NCI-H774 (cell line): ENCODE measurements at places on chromosomes 2 and 18.

DNA sequence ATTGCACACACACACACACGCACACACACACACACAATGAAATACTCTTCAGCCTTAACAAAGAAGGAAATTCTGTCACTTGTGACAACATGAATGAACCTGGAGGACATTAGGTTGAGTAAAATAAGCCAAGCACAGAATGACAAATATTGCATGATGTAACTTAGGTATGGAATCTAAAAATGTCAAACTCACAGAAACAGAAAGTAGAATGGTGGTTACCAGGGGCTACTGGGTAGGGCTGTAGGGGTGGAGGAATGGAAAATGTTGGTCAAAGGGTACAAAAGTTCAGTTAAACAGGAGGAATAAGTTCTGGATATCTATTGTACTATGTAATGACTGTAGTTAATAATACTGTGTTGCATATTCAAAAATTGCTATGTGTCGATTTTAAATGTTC is 29.5 kb downstream of the SCN2A start:
- DNase-seq, result no peak

GRCh38 chr18:5582076-5582475 is 38.3 kb upstream of the EPB41L3 start:
- no peak for DNase-seq

DNA sequence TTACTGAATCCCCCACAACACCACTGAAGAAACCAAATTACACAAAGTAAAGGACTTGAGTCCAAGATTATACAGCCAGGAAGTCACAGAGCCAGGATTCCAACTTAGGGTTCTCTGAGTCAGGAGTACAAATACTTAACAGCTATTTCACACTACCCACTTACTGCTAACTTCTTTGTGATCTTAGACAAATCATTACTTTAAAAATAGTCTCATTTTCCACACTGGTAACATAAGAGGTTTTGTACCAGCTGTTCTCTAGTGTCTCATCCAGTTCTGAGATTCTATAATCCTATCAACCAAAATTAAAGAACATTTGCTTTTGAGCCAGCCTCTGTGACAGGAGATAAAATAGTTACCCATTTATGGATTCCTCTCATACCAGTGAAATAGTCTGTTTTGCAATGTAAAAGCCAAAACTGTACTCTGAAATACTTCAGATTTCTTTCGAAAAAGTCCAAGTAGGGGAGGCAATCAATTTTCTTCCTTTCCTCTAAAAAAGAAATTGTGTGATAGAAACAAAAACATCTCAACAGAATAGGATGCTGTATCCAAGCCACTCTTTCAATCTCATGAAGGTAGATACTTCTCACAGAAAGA is 157.6 kb downstream of the LRATD1 start:
- DNase-seq, result no peak

DNA sequence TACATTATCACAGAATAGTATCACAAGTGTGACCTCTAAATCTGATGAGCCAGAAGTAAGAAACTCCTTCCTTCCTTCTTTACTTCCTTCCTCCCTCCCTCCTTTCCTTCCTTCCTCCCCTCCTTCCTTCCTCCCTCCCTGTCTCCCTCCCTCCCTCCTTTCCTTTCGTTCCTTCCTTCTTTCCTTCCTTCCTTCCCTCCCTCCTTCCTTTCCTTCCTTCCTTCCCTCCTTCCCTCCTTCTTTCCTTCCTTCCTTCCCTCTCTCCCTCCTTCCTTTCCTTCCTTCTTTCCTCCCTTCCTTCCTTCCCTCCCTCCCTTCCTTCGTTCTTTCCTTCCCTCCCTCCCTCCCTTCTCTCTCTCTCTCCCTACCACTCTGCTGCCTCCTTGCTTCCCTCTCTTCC is 359.2 kb downstream of the OSR1 start:
- DNase-seq, result no peak

DNA sequence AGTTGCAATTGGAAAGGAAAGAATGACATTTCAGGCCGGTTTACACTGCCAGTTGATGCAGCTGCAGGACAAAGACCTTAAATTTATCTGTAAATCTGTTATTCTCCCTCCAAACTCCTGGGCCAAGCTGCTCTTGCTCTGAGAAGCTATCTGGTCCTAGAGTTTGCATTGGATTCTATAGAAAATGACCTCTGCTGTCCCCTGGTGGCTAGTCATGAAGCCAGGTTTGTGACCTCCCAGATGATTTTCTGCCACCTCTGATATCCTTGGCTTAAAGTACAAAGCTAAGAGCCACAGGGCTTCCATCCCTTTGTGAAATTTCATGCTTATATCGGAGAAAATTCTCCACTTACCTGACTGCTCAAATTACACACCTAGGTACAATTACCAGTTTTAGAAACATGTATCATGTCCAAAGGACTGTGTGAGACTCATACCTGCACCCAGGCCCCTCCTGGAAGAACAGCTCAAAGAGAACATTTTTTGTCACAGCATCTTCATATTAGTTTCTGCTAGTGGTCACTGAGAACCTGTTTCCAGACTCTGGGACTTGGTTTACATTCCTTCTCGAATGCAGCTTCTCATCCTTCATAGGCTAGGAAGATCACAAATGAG is 28.9 kb upstream of the IER3IP1 start:
- DNase-seq, result no peak

GRCh38 chr2:71224935-71225334 is 2.0 kb downstream of the PAIP2B start:
- no peak for DNase-seq

GRCh38 chr2:134120406-134120732 is 133.5 kb upstream of the MGAT5 start:
- no peak for DNase-seq

- DNase-seq, result no peak
Observed at GRCh38 chr2:222248818-222249217, 50.0 kb downstream of the PAX3 start.

- no peak for DNase-seq
Observed at GRCh38 chr2:5911718-5912117, 219.5 kb downstream of the SOX11 start.

GRCh38 chr2:86370579-86370978 is 33.2 kb upstream of the REEP1 start:
- DNase-seq, result no peak
